GM23248 (cell line): ENCODE measurements at places on chromosomes 1 and 21. TPM values are rescaled to one million over a fixed set of nuclear protein-coding genes. Genes with fewer than 3 reads are reported as not detected.

Gene HEYL
- not detected in 2 replicates for polyA plus RNA-seq

Gene C4BPB
- polyA plus RNA-seq, result not detected in 2 replicates

Gene INAVA
- polyA plus RNA-seq, result not detected in 2 replicates

DNA sequence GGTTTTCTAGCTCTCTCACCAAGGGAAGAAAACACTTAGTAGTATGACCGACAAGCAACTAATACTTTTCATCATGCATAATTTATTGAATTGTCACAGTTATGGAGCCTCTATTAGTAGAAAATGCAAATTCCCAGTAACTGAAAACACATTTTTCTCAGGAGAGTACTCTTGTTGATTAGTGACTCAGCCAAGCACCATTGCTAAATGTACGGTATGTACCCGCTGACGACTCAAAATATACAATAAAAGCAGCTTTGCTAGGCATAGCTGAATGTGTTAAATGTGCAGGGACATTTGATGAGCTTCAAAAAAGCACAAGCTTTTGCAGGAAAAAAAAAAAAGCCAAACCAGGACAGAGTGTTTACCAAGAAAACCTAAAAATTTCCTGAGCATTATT is 63.9 kb downstream of the WDR64 start:
- DNase-seq, result peak; percentile 69

DNA sequence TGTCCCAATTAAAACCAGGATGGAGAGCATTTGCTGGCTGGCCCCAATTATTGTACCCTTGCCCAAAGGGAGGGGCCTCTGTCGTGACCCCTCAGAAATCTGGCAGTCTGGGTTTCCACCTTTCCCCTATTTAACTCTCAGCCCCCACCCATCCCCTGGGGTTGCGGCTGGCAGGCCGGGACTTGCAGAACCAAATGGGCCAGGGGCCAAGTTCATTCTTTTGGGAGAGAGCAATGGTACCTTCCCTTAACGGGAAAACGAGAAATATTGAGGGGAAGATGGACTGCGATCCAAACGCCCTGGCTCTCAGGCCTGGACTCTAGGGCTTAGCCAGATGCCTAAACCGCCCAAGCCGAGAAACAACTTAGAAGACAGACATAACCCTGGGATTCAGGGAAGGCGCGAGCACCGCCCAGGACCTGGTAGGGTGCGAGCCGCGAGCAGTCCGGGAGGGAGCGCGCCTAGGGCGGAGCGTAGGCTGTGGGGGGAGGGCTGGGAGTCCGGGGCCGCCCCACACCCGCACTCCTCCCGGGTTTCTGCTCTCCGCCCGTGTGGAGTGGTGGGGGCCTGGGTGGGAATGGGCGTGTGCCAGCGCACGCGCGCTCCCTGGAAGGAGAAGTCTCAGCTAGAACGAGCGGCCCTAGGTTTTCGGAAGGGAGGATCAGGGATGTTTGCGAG is at the start of gene SLC27A3:
TSS of gene SLC27A3 (plus strand) at position 628 of the 678 bp plus-strand sequence. CDS start 91 bp downstream, outside the sequence.
- no peak for DNase-seq

Gene ASCL5
- not detected in 2 replicates for polyA plus RNA-seq

DNA sequence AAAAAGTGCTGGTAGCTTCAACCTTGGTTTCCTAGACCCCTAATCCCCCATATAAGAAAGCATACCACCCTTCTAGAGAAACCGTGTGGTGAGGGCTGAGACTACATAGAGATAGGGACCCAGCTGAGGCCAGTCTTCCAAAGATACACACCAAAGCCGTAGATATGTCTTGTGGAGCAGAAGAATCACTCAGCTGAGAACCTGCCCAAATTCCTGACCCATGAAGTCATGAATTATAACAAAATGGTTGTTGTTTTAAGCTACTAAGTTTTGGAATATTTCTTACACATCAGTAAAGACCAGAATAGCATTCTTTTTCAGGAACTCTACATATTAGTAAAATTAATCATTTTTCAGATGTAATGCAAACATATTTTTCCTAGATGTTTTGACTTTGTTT is 3.3 kb upstream of the SNRPE start:
- DNase-seq, result peak; percentile 86

Gene OR2G6
- not detected in 2 replicates for polyA plus RNA-seq

GRCh38 chr1:58768971-58769808 is 14.7 kb downstream of the JUN start:
- peak; percentile 79 for DNase-seq

GRCh38 chr1:226487921-226488320 is 60.6 kb upstream of the STUM start:
- DNase-seq, result peak; percentile 24

Gene CCDC17
- polyA plus RNA-seq, result 0.25 TPM in 1 of 2 replicates, not detected in the other

DNA sequence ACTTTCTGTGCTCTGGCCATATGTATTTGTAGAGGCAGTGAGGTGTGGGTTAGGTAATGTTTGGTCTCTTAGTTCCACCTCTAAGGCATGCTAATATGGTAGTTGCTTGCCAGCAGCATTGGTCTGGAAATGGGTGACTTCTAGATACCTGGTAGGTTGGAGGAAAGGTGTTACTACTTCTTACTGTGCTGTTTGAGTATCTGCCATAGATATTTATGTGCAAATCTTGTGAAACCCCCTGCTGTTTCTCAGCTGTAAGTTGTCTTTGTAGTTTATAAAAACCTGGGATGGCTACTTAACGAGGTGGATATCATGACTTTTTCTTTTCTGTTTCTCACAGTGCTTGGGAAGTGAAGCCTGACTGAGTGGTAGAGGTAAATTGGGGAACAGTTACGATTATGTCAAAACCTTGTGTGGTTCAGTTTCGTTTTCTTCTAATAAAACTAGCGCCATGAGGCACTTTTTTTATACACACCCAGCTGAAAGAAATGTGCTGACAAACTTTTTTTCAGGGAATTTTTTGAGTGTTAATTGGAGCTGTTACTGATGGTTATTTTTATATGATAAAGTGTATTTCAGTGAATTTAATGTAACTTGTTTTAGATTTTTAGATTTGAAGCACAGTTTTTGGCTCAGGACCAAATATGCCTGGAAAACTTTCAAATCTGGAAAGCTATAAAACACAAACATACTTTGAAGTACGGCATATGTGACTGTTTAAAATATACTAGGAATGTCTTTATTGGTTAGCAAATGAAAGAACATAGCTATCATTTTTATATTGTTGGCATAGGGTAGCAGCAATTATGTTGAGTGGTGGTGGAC is 42.1 kb downstream of the CAMSAP2 start:
- peak; percentile 53 for DNase-seq

Gene JTB
- polyA plus RNA-seq, result 183 and 186 TPM in 2 replicates

DNA sequence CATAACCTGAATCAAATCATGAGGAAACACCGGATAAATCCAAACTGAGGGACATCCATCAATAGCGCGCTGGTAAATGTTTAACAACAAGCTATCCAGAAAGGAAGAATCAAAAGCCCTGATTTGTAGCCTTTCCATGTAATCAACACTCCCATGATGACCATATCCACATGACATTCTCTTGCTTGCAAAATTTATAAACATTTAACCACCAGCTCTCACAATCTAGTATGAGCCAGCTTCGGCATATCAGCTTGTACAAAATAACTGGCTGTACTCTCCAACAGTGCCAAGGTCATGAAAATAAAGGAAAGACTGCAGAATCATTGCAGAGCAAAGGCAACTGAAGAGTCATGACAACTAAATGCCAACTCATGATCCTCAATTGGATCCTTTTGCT is 15.7 kb downstream of the HSD11B1 start:
- DNase-seq, result no peak

Gene GBP7
- polyA plus RNA-seq, result not detected in 2 replicates

DNA sequence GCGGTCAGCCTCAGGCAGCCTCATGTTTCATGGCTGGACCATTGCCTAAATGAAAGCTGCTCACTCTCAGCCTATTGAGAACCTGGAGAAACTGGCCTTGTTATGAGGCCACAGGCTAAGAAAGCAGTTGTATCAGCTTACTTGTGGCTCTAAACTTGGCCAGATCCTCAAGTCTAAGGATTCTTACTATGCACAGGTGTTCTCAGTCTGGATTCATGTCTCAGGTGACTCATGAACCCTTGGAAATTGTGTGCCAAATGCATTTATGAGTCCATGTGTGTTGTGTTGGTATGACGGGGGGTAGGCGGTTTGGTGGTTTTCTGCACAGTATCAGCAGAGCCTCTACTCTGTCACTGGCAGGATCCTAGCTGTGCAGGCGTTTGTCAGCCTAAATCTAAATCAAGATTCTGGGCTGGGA is 90.4 kb downstream of the ROR1 start:
- DNase-seq, result no peak

- DNase-seq, result no peak
Measured at GRCh38 chr1:190472494-190472893, 5.2 kb downstream of the BRINP3 start.

DNA sequence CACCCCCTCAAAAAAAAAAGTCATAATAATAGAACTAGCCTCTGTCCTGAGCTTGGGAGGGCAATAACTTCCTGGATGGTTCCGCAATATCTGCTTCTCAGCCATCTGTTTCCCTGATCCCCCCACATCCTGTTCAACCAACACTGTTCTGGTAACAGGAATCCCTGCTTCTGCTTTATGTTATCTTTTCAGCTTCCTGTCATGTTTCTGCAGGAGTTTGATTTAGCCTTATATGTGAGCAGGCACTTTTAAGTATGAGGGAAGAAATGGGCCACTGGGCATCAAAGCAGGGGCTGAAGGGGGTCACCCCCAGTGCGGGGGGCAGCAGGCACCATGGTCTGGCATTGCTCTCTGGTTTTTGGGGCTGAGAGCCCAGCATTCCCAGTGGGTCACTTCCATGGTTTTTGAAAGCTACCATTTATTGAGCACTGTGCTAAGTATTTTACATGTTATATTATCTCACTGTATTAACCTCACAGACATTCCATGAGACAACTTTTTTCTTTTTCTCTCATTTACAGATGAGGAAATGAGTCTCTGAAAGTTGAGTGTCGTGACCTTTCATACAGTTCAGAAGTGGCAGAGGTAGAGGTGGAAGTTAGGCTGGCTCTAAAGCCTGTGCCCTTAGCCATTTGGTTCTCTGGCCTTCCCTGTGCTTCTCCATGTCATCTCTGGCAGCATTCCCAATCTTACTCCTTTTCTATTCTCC is 61.9 kb downstream of the DNTTIP2 start:
- DNase-seq, result peak; percentile 40

Gene ESPN
- polyA plus RNA-seq, result not detected in 2 replicates

DNA sequence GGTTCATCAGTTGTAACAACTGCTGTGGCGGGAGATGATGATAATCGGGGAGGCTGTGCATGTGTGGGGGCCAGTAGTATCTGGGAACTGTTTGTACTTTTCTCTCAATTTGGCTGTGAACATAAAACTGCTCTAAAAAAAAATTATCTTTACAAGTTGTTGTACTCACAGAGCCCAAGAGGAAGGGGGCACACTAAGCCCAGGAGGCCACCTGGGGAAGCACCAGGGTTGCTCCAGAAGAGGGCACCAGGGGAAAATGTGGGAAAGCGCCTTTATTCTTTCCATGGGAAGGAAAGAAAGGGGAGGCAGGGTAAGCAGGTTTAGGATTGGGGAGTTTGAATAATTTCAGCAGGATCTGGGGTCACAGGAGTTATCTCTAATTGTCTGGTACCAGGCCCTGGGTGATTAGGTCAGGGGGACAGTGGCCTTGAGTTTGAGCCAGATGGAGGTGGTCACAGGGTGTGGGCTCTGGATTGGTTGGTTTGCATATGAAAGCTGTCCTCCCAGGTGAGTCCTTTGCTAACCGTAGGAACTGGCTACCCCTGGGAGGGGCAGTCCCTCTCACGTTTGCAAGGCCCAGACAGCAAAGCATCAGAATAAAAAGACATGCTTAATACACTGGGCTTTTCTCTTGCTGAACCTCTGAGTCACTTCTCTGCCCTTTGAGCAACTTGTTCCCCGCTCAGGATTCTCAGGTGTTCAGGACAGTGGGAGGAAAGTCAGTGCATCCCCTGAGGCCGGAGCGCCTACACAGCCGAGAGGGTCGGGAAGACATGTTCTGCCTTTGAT is 11.2 kb downstream of the MYOC start:
- DNase-seq, result no peak

DNA sequence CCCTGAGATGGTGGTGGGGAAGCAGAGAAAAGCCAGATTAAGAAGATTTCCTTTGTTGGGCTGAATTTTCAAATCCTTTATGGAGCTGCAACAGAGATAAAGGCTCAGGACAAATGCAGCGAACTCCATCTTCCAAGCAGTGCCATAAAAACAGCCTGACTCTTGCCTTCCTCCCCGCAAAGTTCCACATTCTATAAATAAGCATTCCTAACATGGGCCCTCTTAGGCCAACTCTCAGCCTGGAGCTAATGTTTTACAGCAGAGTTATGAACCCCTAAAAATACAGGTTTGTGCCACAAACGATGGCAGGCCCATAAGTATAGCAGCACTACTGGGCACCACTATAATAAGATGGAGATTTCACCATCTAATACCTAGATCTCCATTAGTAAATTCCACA is 27.2 kb downstream of the LMO4 start:
- no peak for DNase-seq

Gene ICOSLG
- not detected in 2 replicates for polyA plus RNA-seq

Gene FOXD3
- polyA plus RNA-seq, result not detected in 2 replicates

Gene GNG4
- 1.2 and 1.6 TPM in 2 replicates for polyA plus RNA-seq

- peak; percentile 55 for DNase-seq
Measured at GRCh38 chr1:24857507-24858133, 72.5 kb downstream of the RUNX3 start.

Gene FNBP1L
- polyA plus RNA-seq, result 16.9 and 19.1 TPM in 2 replicates

- DNase-seq, result peak; percentile 53
Measured at GRCh38 chr1:206909161-206909882, 12.1 kb downstream of the IL24 start.

Gene OR2L8
- polyA plus RNA-seq, result not detected in 2 replicates

Gene GJB3
- polyA plus RNA-seq, result not detected in 2 replicates

DNA sequence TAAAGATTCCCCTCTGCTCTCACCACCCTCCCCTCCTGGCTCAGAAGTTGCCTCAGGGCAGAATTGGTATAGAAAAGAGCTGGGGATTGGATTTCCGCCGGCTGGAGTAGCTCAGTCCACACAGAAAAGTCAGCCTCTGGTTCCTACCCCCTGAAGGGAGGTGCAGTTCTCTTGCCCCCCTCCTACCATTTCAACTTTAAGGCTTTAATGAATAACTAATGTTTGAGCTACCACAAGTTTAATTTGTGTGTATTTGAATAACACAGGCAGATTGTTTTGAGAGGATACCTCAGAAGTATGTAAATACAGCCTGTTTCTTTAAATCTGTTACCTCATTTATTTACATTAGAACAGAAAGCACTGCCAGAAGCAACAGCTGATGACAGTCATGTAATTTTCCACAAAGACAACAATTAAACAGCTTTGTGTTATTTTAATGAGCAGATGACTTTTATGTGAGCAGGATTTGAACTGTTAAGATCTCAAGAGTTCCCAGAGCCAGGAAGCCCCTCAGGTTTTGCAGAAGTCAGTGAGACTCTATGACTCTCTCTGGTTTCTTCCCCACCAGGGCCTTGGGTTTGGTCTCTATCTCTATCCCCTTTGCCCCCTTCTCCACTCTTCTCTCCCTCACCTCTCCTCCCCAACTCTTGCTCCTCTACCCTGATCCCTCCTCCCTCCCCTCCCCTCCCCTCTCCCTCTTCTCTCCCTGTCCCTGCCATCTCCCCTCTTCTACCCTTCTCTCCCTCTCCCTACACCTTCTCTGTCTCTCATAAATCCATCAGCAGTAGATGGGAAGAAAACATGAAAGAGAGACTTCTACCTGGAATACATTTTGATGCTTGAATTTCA is 26.3 kb downstream of the DUSP10 start:
- DNase-seq, result peak; percentile 35

Gene PPCS
- 100 and 106 TPM in 2 replicates for polyA plus RNA-seq

Gene CR1L
- not detected in 2 replicates for polyA plus RNA-seq

GRCh38 chr1:96520579-96520947 is 201.0 kb upstream of the PTBP2 start:
- DNase-seq, result peak; percentile 38

- peak; percentile 85 for DNase-seq
Measured at GRCh38 chr1:156385534-156386031, 16.6 kb downstream of the RHBG start.
